ENCODE measurements at places on chromosomes 4 and X.

GRCh38 chr4:158316264-158316663 is 106.0 kb downstream of the TMEM144 start:
- DNase-seq: peak; percentile 46

DNA sequence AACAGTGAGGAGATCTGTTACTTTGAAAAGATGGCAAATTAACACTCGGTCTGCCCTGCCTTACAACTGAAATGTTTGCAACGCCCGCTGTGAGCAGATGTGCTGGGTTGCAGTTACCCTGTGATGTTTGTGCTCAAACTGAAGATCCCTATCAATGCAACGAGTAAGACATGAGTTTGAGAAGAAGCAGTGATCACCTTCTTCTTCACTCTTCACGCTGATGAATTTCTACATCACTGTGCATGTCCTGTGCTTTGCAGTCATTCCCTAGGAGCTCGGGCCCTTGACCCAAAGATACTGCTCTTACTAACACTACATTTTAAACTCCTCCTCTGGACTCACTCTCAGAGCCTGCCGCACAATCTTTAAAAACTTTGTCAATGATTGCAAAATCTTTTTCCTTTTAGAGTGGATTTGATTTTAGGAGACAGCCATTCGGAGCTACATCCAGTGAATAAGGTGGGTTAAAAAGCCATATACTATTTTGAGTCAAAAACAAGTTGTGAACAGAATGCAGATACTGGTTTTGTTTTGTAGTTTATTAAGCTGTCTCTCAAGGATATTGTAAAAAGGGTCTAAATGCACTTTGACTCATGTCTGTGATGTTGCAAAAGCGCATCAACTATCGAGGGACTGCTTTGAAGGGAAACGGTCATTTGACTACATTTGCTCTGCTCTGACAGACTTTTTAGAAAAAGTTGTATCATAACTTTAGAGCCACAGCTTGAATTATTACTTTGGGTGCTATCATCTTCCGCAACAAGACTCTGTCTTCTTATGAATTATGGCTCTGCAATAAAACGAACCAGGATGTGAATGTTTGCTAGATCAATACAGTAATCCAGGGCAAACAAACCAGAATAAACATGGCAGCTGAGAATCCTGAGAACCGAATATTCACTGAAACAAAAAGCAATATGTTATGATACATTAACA is 5.7 kb upstream of the RHOH start:
- DNase-seq: no peak

DNA sequence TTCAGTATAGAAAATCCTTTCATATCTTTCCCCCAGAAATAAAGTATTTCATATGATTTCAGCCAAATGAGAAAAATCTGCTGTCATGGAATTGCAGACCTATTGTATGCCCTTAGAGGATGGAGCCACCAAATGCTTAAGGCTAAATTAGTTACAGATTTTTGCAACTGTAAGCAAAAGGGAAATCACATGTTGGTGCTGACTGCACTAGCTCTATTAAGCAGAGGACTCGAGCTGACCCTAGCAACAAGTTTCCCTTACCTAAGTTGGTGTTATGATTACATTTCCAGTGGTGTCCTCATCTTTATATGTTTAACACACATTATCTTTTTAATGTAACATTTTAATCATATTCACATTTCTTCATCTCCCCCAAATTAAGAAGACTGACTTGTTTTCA is 58.3 kb upstream of the DOCK11 start:
- no peak for DNase-seq

DNA sequence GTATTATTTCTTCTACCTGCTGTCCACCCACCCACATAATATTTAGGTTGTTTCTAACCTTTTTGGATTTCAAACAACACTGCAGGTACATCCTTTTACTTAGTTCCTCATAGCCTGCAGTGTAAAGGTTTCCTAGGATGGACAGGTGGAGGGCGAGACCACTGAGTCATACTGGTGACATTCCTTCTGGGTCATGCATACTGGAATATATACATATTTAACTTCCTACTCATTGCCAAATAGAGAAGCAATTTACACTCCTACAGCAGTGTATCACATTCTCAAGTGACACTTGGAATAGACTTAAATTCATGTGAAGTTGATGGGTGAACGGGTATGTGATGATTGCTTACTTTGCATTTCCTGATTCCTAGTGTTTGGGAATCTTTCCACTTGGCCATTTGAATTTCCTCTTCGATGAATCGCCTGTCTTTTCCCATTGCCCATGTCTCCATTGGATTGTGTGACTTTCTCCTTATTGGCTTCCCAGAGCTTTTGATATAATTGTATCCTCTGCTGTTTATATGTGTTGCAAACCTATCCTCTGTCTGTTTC is 8.2 kb upstream of the PPP2R2C start:
- no peak for DNase-seq

GRCh38 chr4:165970703-165971420 is 97.8 kb downstream of the TLL1 start:
- DNase-seq: no peak

GRCh38 chr4:7397206-7398103 is 37.3 kb downstream of the PSAPL1 start:
- DNase-seq: peak; percentile 53

GRCh38 chr4:185145572-185145971 is 2.5 kb downstream of the SLC25A4 start:
- no peak for DNase-seq

GRCh38 chrX:126770179-126770578 is 49.4 kb upstream of the PRR32 start:
- DNase-seq: peak; percentile 1

DNA sequence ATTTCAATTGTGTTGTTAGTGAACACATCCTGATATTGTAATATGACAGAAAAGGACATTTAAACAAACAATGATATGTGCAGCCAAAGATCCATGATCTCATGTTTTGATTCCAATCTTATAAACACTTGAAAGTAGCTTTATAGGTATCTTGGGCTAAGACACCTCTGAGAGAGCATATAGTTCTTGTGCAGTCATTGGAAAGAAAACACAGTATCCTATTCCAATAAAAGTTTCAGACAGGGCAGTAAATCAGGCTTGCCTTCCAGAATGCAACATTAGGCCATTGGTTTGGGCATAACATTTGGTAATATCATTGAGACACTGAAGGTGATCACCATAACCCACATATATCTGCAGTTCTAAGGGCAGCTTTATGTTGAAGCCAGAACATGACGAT is 188.3 kb upstream of the HCCS start:
- no peak for DNase-seq

GRCh38 chr4:184662236-184662635 is 12.7 kb downstream of the PRIMPOL start:
- DNase-seq: no peak

DNA sequence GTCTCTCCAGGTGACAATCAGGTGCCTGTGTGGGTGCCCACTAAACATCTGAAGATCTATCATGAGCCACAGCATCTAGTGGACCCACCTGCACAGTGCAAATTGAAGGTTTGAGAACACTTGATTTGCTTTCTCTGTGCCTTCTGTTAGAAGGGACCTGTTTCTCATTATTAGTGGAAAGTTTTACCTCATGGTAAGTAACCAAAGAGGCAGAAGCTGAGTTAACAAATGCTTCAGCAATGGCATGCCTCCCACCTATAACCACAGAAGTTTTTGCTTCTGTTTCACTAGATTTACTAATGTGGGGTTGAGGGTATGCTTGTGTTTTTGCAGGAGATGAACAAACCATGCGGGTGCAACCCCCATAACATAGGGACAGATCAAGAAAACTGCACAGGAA is 297.4 kb upstream of the DKK2 start:
- no peak for DNase-seq

GRCh38 chr4:88382621-88383020 is 4.0 kb downstream of the HERC6 start:
- DNase-seq: peak; percentile 2

- no peak for DNase-seq
Measured at GRCh38 chrX:47662144-47662657, 3.2 kb upstream of the UXT start.

GRCh38 chr4:125115941-125116340 is 198.8 kb upstream of the FAT4 start:
- DNase-seq: peak; percentile 39

GRCh38 chr4:110712486-110712885 is 89.6 kb upstream of the PITX2 start:
- DNase-seq: no peak

DNA sequence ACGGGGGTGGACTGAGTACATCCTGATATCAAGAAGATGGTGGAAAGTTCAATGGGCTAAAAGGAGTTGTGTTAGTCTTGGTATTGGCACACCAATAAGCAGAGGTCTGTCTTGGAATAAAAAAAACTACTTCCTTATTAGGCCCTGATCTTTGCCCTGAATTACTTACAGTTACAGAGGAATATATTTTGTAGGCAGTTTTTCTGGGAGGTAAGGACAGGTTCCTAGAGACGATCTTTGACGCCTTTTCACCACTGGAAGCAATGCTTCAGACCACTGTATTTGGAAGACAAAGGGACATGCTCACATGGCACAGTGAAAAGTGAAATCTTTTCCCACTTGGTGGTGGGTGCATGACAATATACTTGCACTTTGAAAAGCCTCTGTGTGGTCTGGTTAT is 618 bp upstream of the XK start:
- DNase-seq: no peak

Data from astrocyte of the hippocampus (primary cell).